Head of caudate nucleus (tissue), 42 donors: ENCODE measurements at places on chromosomes 11 and 22.

DNA sequence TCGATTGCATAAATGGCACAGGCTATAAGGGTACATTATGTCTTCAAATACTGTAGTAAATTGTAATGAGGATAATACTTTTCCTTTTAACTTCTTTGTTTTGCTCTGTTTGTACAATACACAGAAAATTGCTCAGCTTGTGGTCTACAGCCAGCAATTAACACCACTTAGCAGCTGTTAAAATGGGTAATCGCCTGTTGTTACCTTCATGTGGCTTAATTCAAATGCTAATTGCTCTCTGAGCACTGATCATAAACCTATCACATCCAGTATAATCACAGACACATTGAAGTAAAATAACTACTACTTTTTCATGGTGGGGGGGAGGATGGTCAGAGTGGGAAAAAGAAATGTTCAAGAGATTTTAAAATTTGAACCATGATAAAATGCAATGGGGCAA, 1164.1 kb upstream of the CNTN5 start:
- DNase-seq = no peak

DNA sequence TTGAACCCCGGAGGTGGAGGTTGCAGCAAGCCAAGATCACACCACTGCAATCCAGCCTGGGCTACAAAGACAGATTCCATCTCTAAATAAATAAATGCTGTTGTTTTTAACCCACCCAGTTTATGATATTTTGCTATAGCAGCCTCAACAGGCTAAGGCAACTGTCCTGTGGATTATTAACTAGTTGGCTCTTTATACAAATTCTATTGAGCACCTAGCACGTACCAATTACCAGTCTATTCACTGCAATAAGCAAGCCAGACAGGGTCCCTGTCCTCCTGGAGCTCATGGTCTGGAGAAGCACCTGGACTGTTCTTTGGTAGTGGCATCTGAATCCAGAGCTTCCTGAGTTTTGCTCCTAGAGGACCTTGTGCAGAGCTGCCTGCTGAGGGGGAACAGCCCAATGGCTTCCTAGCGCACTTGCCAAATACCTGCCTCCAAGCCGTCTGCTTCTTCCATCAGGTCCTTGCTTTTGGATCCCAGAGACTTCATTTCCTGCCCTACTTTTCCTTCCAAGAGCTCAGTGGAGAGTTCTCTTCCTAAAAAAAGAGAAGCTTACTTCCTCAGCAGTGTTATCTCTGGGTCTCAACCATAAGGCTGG, 49.9 kb upstream of the MICAL2 start:
- no peak for DNase-seq

- no peak for DNase-seq
Observed at GRCh38 chr11:44208976-44209603, 100.8 kb downstream of the ALX4 start.

- DNase-seq = no peak
Observed at GRCh38 chr11:14656536-14657457, 13.2 kb downstream of the PDE3B start.

- no peak for DNase-seq
Observed at GRCh38 chr22:19855504-19856409, 1.1 kb upstream of the GNB1L start.

GRCh38 chr11:14584035-14584363, 59.6 kb upstream of the PDE3B start:
- DNase-seq = no peak

DNA sequence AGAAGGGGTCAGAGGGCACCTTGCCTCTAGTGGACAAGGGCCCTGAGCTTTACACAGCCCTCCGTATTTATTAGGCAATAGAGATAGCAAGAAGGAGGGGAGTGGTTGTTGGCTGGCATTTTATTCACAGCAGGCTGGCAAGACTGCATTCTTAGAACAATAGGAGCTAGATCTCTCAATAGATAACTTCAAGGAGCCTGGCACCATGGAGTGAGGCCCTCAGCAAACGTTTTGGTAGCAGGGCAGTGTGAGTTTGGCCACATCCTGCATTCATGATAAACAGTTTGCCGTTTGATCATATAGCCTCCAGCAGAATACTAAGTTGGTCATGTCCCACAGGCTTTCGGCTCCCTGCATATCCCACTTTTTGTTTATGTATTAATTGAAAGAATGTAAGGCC, 31.6 kb downstream of the OR10A6 start:
- DNase-seq = no peak

GRCh38 chr22:27685515-27685914, 116.0 kb downstream of the MN1 start:
- DNase-seq = no peak

DNA sequence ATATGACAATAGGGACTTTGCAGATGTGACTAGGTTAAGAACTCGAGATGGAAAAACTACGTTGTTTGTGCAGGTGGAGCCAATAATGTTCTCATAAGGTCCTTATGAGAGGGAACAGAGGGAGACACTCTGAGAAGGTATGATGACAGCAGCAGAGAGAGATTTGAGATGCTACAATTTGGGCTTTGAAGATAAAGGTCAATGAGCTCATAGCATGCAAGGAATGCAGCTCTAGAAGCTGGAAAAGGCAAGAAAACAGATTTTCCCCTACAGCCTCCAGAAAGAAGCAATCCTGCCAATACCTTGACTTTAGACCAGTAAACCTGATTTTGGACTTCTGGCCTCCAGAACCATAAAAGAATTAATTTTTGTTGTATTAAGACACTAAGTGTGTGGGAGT, 21.1 kb downstream of the FAM76B start:
- DNase-seq = no peak

- DNase-seq = no peak
Observed at GRCh38 chr22:19057539-19057938, 64.7 kb downstream of the DGCR2 start.

GRCh38 chr22:32814285-32814860, 12.9 kb downstream of the TIMP3 start:
- no peak for DNase-seq

DNA sequence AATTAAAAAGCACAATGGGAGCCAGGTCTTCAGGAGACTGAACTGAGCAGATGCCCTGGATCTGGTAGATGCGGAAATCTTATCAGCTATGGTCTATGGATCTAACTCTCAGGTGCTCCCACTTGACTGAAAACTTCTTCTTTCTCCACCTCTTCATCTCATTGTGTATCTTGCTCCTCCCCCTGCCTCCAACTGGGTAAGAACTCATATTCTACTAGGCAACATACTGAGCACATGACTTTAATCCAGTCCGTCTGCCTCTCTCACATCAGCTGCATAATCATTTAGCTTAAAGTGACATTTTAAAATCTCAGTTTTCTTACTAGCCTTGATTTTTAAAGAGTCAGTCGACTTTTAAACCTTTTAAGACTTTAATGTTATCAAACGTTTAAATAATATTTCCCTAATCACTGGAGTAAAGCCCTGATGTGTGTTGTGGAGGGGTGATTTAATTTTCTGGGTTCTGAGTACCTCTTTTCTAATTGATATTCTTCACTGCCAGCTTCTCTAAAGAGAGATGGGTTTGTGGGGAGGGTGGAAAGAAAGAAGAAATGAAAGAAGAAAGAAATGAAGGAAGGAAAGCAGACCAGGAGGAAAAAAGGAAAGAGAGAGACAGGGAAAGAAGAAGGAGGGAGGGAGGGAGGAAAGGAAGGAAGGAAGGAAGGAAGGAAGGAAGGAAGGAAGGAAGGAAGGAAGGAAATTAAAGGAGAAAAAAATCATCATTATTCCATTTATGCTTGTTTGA, 592.8 kb upstream of the ARHGAP42 start:
- DNase-seq = no peak

DNA sequence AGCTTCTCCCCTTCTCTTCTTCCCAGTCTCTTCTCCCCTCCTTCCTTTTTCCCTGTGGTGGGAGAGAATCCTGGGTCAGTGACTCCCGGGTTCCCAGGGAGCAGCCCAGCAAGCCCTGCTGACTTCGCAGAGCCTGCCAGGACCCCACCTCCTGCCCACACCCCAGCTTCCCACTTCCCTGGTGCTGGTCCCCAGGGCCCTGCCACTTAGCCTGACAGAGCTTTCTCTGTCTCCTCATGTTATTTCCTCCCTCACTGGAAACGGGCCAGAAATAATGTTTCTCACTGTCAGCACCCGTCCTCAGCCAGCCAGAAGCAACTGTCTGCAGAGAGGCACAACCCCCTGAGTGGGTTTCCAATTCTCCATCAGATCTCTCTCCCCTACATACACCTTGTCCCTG, 27.1 kb downstream of the C11orf96 start:
- DNase-seq = peak; percentile 41
